Naive thymus-derived CD4-positive, alpha-beta T cell (primary cell): ENCODE measurements at places on chromosomes 5 and 9.

DNA sequence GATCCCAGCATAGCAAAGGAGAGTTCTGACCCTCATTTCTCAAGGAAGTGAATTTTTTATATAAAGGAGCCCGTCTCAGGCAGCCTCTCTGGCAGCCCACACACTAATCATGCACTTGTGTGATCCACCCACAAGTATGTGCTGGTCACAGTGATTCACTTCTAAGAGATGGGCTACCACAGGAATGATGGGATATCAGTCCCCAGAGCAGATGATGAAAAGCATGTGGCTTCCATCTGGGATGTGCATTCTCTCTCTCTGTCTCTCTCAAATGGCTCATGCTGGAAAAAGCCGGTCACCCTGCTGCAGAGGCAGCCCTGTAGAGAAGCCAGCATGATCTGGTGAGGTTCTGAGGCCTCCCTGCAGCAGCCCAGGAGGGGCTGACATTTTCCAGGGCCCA lies 74.2 kb upstream of the ADCY2 start:
- DNase-seq: no peak

DNA sequence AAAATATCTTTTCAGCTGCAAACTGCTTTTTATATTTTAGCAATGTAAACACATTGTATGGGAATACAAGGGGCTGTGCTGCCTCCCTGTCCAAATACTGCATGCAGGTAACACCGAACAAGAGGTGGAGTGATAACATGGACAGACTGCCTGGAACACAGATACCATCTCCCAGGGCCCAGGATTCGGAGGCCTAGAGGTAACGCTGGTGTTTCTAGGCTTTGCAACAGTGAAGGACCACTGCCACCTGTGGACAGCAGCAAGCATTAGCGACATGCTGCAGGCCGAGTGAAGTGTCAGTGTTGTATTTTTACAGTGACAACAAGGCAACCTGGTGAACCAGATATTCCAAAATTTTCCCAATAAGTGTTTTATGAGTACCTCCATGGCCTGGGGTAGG lies 379.1 kb downstream of the DMRT2 start:
- no peak for DNase-seq

GRCh38 chr5:157571357-157571827 lies 4.2 kb downstream of the ADAM19 start:
- no peak for DNase-seq

DNA sequence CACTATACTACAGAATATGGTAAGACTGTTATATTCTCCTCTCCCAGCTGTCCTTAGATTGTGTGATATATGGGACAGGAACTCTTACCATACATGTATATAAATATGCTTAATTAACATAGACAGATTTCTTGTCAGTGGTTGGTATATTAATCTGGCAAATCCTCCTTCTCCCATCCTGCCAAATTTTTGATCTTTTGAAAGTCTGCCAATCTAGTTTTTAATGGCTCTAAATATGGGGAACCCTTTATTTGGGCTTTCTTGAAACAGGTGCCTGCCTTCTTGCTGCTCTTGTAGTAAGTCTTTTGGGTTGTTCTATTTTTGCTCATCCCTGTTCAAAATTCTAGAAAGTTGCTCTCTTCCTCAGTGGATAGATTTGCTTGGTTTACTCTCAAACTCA lies 63.5 kb downstream of the SPATA31D1 start:
- DNase-seq: no peak

- no peak for DNase-seq
Observed at GRCh38 chr5:54997081-54997480, 11.7 kb upstream of the ESM1 start.

DNA sequence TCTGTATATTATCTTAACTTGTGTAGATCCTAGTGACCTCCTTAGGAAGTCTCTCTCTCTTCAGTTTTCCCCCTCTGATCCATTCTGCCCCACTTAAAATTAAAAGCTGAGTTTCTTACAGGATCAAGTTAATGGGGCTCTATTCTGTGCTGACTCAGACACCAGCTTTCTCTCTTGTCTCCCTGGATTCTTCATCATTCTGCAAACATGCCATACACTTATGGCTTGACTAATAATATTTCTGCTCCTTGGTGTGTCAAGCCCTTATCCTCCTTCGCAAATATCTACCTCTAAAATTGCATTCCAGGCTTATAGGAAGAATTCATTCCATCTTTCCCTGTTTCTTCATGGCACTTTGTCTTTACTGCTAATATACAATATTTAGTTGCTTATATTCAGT lies 18.1 kb downstream of the LRRC70 start:
- no peak for DNase-seq

DNA sequence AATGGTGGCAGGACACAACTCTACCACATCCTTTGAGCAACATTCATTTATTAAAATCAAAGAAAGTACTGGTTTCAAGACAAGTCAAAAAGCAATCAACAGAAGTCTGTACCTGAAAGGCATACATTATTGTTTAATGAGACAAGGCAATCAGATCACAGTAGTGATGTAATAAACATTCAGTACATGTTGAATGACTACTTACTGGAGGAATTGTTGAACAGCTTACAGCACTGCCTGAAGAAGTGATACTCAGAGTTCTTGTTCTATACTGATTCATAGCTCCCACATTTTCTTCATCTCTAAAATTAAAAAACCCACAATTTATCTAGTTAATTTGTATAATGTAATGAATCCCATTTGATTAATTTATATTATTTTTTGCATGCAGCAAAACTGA lies 18.2 kb downstream of the RIOK2 start:
- no peak for DNase-seq

DNA sequence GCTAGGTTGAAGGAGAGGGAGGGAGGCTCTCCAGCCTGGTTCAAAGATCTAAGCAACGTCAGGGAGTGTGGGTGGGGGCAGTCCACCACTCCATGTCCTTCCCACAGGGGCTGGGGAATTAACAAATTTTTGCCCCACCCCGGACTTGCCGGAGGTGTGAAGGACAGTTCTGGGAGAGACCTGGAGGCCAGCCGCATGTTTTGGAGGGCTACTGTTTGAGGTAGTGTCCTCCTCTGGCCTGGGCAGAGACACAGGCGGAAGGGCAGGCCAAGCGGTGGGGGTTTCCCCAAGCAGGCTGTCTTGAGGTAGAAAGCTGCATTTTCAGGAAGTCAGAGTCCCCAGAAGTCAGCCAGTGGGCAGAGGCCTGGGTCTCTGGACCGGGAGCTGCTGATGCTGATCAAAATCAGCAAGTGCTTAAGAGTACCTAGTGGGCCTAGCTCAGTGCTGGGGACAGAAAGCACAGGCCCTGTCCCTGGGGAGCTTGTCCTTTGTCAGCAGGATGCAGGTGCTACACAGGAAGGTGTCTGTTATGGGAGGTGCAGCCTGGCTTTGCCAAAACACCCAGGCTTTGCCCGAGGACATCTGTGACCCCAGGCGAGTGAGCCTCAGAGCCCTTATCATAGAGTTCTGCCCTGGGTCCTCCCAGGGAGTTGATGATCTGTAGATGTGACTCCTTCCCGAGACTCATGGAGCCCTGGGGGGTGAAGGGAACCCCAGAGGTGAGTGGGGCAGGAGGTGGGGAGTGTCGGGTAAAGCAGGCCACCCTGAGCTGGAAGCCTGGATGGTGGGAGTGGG lies 18.5 kb downstream of the JADE2 start:
- DNase-seq: no peak

GRCh38 chr5:68522863-68523262 lies 307.3 kb downstream of the PIK3R1 start:
- DNase-seq: no peak

DNA sequence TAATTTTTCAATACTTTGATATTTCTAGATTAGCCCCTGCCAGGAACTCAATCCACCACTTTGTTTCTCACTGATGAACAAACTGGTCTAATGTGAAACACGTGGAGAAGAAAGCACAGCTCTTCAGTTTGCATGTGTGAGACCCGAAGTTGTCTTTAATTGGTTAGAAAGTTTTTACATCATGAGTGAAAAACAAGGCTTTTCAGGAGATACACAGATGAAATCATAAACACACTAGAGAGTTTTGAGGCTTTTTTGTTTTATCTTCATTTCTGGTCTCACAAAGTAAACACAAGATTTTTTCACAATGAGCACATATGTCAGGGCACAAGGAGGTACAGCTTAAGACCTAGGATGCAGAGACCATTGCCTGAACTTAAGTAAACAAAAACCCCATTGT lies 84.5 kb upstream of the MOCS2 start:
- DNase-seq: no peak

DNA sequence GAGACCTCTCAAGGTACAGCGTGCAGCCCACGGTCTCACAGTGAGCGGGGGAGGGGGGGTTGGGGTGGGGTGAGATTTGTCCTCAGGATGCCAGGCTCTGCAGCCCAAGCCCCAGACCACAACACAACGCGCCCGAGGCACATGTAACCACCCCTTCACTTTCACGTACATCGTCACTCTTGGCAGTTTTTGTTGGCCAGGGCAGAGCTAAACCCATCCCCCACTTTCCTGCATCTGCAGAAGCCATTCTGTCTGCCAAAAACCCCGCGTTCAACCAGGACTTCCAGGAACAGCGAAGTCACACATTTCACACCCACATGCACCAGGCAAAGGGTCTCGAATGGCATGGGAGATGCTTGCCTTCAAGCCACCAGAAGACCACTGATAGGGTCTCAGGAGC lies 9.4 kb upstream of the SMIM23 start:
- no peak for DNase-seq

DNA sequence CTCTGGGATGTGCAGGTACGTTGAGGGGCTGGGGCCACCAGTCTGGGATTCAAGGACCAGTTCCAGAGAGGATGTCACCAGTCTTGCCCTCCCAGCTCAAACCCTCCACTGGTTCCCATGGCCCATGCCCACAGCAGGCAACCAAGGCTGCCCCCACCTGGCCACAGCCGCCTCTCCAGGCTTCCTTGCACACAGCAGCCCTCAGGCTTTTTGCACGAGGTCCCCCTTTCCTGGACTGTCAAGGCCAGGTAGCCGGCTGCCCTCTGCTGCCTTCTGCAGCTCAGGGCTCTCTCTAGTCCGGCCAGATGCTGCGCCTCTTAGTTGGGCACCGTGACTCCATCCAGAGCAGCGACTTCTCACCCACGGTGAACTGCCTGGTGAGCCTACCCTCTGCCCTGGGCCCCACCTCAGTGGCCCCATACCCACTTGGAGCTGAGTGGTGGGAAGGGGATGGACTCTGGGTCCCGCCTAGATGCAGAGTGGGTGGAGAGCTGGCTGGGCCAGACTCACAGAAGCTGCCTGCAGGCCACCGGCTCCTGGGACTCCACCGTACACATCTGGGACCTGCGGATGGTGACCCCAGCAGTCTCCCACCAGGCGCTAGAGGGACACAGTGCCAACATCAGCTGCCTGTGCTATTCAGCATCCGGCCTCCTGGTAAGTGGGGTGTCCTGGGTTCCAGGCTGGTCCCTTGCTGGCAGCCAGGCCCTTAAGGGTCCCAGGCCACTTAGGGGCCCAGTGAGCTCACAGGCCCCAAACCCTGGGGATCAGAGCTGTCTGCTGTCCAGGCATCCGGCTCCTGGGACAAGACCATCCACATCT lies 2.9 kb downstream of the WDR38 start:
- DNase-seq: no peak

DNA sequence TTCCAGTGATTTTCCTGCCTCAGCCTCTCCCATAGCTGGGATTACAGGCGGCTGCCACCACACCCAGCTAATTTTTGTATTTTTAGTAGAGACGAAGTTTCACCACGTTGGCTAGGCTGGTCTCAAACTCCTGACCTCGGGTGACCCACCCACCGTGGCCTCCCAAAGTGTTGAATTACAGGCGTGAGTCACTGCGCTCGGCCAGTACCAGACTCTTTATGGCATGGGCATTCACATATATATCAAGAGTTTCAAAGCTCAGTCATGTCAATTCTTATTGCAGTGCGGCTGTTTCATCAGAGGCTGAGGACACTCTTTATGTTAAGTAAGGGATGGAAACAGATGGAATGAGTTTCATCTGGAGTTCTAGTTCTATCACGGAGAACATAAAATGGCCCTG lies 315.2 kb upstream of the CDH6 start:
- no peak for DNase-seq
